ENCODE measurements at places on chromosomes 6 and 20. TPM values are rescaled to one million over a fixed set of nuclear protein-coding genes. Genes with fewer than 3 reads are reported as not detected.
A peak's percentile ranks its signal among the peaks of the same experiment; 100 is the strongest.

GRCh38 chr6:6579281-6579680 lies 9.2 kb upstream of the LY86 start:
- no peak for DNase-seq

- DNase-seq, result no peak
Observed at GRCh38 chr6:4017058-4017739, 61.7 kb downstream of the FAM217A start.

PTCRA gene
- not detected for total RNA-seq

JAG1 gene
- total RNA-seq, result 3.0 TPM

DNA sequence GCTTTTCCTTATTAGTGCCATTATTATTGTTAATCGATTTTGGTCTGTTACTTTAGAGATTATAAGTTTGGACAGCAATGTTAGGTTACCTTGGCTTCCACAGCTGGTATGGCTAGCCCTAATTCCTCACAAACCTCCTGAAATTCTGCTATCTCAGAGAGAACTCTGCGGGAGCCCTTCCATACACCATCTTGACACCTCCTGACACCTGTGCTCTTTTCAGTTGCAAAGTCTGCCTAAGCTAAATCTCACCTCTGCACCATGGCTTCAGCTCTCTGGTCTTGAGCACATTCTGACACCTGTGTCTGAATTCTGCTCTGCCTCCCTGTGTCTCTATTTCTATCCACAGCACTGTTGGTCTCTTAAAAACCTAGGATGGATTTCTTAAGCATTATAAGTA lies 106.5 kb downstream of the DCDC2 start:
- no peak for DNase-seq

HLA-DRB5 gene
- not detected for total RNA-seq

- DNase-seq, result peak; percentile 48
Observed at GRCh38 chr20:36314734-36315544, 8.8 kb downstream of the DLGAP4 start.

DNA sequence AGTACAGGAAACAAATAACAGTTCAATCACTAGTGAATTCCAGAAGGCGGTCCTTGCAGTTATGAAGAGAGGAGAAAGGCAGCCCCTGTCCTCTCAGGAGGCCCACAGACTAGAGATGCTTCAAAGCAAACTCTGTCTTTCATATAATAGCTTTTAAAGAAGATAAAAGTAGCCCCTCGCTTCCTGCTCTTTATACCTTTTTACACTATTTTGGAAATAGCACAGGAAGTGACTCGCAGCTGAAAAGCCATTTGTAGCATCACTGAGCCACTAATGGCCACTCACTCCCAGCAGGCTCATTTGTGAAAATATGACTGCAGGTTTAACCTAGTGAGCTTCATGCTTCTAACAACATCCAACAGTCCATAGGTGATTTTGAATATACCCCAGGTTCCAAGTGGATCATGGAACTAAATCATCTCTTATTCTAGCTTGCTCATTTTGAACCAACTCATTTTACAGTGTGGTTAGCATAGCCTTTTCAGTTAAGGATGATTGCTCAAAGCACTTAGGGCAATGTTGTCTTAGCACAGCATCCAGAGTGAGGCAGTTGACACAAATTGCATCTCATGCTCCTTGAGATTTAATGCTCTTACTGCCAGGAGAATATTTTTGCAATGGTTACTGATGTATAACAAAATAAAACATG lies 136.0 kb upstream of the NRSN1 start:
- no peak for DNase-seq

OR2H1 gene
- not detected for total RNA-seq

DNA sequence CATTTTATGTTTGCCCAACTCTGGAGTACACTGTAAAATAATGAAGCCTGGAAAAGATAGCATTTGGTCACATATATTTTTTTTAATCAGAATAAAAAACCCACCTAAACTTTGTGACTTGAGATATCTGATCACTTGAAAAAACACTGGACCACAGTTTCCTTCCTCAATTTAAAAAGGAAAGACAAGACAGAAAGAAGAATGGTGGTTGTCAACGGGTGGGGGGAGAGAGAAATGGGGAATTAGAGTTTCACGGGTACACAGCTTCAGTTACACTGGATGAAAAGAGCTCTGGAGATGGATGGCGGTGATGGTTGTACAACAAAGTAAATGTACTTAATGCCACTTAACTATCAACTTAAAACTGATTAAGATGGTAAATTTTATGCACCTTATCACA lies 14.7 kb upstream of the DST start:
- no peak for DNase-seq

- DNase-seq, result no peak
Observed at GRCh38 chr6:19551611-19552010, 285.6 kb upstream of the ID4 start.

- no peak for DNase-seq
Observed at GRCh38 chr6:157223511-157223910, 99.8 kb downstream of the TMEM242 start.

GRCh38 chr20:43843965-43844660 lies 70.5 kb upstream of the TOX2 start:
- no peak for DNase-seq

DNA sequence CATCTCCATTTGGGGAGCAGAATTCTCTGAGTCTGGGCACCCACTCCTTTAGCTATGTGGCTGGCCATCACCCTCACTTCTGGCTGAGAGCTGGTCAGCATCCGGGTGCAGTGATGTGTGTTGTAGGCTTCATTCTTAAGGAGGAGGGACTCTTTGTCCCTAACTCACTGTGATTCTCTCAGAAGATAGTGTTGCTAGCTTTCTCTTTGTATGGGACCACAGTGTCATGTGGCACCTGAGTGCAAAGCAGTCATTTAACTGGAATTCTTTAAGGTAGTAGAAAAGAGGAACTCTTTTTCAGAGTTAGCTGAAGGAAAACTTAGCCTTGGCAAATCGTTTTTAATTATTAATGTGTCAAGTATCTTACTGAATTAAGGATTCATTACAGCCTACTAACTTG lies 165.9 kb downstream of the JARID2 start:
- no peak for DNase-seq

TSBP1 gene
- not detected for total RNA-seq

DNA sequence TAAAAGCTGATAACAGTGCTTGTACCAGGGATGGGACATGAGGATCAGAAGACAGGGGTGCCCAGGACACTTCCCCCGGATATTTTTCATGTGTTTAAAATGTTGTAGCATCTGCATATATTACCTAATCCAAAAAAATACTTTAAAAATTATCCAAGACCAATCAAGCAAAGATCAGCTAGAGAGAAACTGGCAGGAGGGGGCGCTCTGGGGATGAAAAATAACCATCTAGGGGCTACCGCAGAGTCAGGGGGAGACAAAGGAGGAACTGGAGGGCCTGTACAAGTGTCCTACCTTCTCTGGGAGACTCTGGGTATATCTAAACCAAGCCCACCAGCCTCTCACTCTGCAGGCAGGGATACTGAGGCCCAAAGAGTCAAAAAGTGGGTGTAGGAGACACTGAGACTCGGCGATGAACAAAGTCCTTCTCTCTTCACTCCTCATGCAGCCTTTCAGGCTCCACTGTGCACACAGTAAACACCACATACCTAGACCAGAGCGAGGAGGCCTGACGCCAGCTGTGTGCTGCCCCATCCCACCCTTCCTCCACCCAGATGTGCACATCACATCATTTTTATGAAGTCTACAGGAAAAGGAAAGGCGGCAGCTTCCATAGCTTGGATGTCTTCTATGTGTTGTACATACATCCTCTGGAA lies 9.8 kb downstream of the RIMS4 start:
- no peak for DNase-seq

DNA sequence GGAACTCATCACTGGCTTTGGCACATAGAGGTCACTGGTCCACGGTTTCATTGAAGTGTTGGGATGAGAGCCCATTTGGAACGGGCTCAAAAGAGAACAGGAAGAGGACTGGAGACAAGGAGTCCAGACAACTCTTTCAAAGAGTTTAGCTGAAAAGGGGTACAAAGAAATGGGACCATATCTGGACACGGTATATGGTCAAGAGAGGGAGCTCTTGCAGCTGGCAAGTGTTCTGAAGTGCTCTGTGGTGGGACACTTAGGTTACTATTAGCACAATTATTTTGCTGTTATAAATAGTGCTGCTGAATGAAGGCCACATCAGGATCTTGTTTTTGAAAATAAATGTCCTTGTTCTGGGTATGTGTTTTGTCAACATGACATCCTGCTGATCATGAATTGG lies 4.6 kb downstream of the SGK2 start:
- peak; percentile 20 for DNase-seq

Measured in RPMI7951 (cell line).